Tibial nerve (tissue), 4 donors: ENCODE measurements at places on chromosomes 1 and 21.

DNA sequence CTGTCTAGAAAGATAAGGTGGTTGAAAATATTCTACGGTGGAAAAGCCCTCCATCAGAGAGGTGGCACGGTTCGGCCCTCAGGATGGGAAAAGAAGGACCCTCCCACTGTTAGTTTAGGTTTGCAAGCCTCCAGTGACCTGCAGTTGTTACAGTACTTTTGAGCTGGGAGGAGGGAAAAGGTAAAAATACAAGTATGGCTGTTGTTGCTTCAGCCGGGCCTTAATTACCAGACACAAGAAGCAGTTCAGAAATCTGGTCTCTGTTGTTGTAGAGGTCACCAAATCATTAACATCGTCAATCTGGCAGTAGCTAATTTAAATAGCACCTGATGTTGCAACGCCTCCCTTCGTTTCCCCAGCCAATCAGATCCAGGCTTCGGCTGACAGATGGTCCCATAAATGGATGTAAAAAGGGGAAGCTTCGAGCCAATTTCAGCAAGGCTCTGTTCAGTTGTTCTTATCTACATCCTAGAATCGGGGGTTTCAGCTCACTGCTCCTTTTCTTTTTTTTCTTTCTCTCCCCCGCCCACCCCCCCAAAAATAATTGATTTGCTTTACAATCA is at the start of gene ELAVL4:
ELAVL4 (plus strand) TSS at position 424 of the 563 bp plus-strand sequence. CDS start 270 bp downstream, outside the sequence.
- DNase-seq, result no peak

DNA sequence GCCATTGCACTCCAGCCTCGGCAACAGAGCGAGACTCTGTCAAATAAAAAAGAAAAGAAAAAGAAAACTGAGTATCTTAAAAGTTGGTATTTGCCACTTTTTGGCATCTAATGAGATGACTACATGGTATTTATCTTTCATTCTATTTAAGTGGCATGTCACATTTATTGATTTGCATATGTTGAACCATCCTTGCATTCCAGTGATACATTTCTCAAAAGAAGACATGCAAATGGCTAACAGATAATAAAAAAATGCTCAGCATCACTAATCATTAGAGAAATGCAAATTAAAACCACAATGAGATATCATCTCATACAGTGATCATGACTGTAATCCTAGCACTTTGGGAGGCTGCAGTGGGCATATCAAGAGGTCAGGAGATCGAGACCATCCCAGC is 28.1 kb downstream of the SFPQ start:
- no peak for DNase-seq

DNA sequence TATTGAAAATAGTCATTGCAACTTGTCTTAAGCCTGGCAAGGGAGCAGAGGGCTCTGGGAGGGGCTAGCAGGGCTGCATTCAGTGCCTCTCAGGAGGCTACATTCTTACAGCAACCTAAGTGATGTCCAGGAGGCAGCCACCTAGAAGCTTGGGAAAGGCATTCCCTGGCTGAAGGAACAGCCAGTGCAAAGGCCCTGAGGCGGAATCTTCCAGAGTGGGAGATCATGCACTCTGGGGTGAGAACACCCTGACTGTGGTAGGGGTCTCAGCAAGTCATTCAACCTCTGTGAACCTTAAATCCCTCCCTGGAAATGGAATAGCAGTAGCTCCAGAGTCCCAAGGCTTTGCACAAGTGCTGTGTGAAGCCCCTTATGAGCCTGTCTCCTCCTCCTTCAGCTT is 84.1 kb downstream of the TAS1R2 start:
- DNase-seq, result no peak

- DNase-seq, result no peak
These were observed 4.2 kb upstream of the KLHDC8A start for GRCh38 chr1:205360891-205361290.

- no peak for DNase-seq
These were observed 1.9 kb upstream of the COL6A1 start for GRCh38 chr21:45979651-45980050.

GRCh38 chr1:153932156-153933131 is 9.7 kb upstream of the GATAD2B start:
- DNase-seq, result no peak

GRCh38 chr1:25543425-25544242 is at the start of gene LDLRAP1:
LDLRAP1 (plus strand) TSS chr1:25543606; CDS start chr1:25543699, 93 bp downstream.
- DNase-seq, result peak; percentile 53

GRCh38 chr1:109946511-109946910 is 35.9 kb downstream of the CSF1 start:
- no peak for DNase-seq

DNA sequence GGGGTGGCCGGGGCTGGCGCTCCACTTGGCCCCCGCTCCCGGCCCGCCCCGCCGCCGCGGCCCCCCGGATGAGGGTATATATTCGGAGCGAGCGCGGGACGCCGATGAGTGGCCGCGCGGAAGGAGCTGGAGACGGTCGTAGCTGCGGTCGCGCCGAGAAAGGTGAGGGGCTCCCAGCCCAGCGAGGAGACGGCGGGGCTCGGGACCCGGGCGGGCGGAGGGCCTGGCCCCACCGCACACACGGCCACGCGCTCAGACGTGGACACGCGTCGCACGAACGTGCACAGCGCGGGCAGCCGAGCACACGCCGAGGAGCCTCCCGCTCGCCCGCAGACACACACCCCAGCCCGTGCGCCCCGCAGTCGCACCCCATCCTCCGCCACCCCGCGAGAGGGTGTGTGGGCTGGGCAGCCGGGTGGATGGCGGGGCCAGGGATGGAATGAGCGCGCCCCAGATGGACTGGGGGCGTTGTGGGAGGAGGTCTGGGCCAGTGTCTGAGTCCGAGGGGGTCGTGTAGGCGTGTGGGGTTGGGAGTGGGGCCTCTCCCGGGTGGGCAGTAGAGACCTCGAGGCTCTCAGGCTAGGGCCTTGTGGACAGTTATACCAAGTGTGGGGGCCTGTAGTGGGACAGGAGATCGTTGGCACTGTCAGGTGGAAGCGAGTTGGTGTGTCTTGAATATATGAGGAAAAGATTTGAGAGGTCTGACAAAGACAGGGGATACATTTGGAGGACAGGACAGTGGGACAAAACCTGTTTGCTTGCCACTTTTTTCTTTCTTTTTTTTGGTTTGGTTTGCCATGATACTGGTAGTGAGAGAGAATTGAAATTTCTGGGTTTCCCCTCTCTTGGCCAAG is at the start of gene UAP1:
UAP1 (plus strand) TSS at position 107 of the 854 bp plus-strand sequence. CDS start 4,347 bp downstream, outside the sequence.
- DNase-seq, result peak; percentile 25

DNA sequence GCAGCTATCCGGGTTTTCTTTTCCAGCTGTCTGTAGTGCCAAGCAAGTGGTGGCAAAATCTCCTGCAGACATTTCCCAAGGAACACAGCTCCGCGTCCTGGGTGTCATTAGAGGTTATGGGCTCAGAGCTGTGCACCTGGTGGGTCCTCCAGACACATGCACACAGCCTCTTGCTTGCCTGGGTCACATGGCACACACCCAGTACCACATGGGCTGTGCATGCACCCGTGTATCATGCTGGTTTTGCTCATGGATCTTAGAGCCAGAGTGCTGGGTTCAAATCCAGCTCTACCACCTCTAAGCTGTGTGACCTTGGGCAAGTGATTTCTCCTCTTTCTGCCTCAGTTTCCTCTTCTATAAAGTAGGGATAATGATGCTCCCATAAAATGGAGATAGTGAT is 61.7 kb downstream of the ALPL start:
- no peak for DNase-seq

DNA sequence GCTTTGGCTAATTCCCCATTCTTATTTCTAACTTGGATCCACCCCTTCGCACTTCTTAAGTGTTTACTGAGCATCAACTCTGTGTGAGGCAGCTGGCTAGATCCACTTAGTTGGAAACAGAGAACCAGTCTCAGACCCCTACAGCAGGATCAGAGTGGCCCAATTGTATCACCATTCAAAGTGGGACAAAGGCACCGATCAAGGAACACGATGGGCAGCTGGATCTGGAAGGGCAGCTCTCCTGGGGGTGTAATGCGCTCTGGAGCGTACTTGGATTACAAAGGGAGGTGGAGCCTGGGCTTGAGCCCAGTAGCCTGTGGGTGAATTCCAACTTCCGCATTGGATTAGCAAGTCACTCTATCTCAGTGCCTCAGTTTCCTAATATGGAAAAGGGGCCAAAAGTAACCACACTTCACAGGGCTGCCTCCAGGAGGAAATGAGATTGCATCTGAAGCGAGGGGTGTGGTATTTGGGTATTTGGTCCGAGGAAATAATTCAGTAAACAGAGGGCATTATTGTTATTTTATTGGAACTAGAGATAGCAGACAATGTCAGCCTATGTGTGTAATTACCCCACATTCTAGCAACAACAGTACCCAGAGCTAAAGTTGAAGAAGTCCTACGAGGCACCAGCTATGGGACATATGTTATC is 11.9 kb downstream of the ECE1 start:
- peak; percentile 40 for DNase-seq

GRCh38 chr1:61221642-61222041 is 139.3 kb downstream of the NFIA start:
- DNase-seq, result no peak

- no peak for DNase-seq
These were observed 4.4 kb downstream of the PIGR start for GRCh38 chr1:206941766-206942418.

DNA sequence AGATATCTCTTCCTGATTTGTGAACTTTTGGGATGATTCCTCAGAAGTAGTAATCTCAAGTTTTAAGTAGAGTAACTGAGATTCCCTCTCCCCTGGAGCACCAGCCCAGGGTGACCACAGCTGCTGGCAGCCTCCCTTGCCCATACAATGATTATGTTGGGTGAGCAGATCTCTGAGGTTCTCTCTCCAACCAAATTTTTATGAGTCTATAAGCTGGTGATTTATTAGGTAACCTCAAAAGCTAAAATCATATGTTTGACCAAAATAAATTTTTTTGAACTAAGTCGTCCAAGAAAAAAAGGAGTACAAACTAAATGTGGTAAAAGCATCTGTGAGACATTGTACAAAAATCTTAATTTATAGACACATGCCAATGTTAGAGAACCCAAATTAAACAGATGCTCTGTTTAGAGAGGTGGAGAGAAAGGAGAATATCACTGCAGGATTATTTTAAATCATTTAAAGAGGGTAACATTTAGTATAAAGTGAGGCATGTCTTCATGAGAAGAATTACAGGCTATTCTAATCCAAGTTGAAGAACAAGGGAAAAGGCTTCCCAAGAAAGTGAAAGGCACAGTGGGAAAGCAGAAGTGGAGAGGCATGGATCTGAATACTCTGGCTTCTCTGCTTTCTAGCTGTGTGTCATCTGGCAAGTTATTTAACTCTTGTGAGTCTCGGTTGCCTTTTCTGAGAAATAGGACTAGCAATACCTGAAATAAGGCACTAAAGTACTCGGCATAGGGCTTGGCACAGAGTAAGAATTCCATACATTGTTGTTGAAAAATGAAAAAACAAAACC is 2.5 kb downstream of the AKNAD1 start:
- DNase-seq, result no peak

GRCh38 chr1:33875862-33876261 is 12.0 kb downstream of the HMGB4 start:
- no peak for DNase-seq

GRCh38 chr1:169511316-169512005 is 25.7 kb upstream of the SLC19A2 start:
- peak; percentile 73 for DNase-seq

DNA sequence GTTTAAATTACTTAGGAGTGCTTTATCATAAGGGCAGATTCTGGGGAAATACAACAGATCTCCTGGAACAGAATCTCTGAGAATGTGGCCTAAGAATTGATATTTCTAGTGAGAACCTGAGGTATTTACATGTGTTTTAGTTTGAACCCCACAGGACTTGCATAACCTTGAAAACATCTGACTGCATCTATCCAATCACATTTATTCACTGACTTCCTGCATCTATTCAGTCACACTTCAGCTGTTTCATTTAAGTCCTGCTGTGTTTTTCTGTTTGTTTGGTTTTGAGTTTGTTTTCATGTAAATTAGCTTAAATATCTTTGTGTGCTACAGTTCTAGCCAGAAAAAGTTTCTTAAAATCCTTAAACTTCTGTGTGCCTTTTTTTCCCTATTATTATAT is 1260.7 kb downstream of the PLA2G4A start:
- DNase-seq, result no peak

GRCh38 chr1:162861625-162862024 is 650 bp upstream of the CCDC190 start:
- no peak for DNase-seq

DNA sequence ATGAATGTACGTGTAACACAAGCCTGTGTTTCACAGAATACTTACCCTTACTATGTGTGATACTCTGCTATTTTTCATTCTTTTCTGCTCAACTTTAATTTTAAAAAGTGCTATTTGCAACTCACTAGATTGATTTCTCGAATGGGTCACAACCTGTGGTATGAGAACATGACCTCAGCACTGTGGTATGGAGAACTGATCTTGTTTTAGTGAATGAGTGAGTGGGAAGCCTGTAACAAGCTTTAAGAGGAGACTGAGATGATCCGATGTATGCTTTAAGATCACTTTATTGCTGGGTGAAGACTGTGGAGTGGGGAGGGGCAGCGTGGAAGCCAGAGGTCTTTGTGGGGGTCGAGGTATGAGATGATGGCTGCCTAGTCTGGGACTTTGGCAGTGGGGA is 21.6 kb downstream of the MECR start:
- DNase-seq, result no peak

DNA sequence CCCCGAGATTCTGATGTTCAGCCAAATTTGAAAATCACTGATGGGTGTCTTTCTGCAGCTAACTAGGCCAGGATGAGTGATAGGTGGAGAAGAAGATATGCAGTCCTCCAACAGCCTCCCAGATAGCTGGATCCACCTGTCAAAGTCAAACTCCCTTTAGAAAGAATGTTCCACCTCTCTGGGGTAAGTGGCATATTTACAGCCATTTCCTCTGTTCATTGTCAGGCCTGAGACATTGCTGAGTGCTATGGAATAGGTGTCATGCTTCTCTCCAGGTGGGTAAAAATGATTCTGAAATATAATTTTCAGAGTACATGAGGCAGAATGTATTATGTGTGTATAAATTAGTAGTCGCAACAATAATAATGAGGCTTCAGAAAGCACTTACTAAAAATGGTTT is 316.8 kb downstream of the TTLL7 start:
- no peak for DNase-seq

DNA sequence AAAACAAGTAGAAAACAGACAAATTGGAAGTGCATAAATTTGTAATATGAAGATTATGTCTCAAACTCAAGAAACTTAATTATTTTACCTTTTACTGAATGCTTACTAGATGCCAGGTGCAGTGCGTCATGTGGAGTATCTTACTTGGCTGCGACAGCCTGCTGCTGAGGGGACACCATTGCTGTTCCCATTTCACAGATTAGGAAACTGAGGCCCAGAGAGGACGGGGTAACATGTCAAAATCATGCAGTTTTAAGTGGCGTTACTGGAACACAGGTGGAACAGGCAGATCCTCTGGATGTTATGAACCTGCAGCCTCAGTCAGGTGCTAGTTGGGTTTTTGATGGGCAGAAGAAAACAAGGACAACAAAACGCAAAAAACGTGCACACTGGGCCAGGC is 7.3 kb upstream of the DHRS3 start:
- no peak for DNase-seq

- no peak for DNase-seq
These were observed 190.6 kb upstream of the NFIA start for GRCh38 chr1:60891765-60892164.

DNA sequence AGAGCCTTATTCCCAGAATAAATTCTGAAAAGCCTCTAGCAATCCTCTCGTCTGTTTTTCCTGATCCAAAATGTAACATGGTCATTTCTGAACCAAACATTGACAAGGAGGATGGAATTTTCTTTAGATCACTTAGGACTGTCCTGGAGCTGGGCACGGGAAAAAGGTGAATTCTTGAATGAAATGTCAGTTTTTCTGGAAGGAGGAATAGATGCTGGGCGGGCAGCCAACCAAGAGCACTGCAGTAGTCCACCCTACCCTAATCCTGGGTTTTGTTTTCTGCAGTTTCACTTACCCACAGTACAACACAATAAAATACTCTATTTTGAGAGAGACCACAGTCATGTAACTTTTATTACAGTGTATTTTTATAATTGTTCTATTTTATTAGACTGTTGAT is 20.9 kb downstream of the RIT1 start:
- no peak for DNase-seq
